ENCODE measurements at places on chromosomes 2 and 18. TPM values are rescaled to one million over a fixed set of nuclear protein-coding genes. Genes with fewer than 3 reads are reported as not detected.

GRCh38 chr2:123624816-123625215 lies 400.3 kb upstream of the CNTNAP5 start:
- H3K27me3 ChIP-seq: no peaks in the 10 kb centered on the region
- no peak for DNase-seq

- H3K27me3 ChIP-seq: no peaks in the 10 kb centered on the region
- DNase-seq: no peak
- H3K27ac ChIP-seq: no peak overlapping the region
- no peaks in the 10 kb centered on the region for H3K36me3 ChIP-seq
- H3K4me1 ChIP-seq: no peaks in the 10 kb centered on the region
Observed at GRCh38 chr2:12971581-12972365, 255.0 kb downstream of the TRIB2 start.

- H3K27me3 ChIP-seq: no peaks in the 10 kb centered on the region
- peak; percentile 40 for DNase-seq
- no peak overlapping the region for H3K4me3 ChIP-seq
Observed at GRCh38 chr18:5951515-5952091, 56.3 kb upstream of the TMEM200C start.

GRCh38 chr2:6913415-6914157 lies 3.6 kb upstream of the RNF144A start:
- no peaks in the 10 kb centered on the region for H3K4me1 ChIP-seq
- no peaks in the 10 kb centered on the region for H3K27me3 ChIP-seq
- H3K36me3 ChIP-seq: no peaks in the 10 kb centered on the region

MEP1B gene
- not detected for total RNA-seq

CRYGC gene
- not detected for total RNA-seq
